ENCODE measurements at places on chromosomes 13 and 19. TPM values are rescaled to one million over a fixed set of nuclear protein-coding genes. Genes with fewer than 3 reads are reported as not detected.
A peak's percentile ranks its signal among the peaks of the same experiment; 100 is the strongest.

MAB21L1 gene
- 0.83 TPM for total RNA-seq

MTUS2 gene
- total RNA-seq = under 0.01 TPM

DNA sequence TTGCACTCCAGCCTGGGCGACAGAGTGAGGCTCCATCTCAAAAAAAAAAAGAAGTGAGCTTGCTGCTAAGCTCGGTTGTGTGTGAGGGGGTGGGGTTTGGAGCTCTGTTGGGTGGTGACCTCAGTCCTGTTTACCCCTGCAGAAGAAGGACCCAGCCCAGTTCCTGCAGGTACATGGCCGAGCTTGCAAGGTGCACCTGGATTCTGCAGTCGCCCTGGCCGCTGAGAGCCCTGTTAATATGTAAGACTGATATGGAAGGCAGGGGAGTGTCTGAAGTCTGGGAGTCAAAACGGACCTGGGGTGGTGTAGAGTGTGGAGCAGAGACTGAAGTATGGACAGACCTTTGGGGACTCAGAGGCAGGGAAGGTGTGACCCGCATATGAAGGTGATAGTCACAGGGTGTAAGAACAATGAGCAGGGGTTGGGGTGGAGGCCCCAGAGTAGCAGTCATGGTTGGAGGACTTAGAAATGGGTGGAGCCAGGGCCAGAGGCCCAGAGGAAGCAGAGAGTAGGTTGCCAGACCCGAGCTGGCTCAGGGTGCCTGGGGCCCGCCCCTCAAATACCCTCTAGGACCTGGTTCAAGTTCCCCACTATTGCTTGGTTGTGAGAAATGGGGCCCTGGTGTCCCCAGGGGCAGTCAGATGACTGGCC, 13.2 kb downstream of the CLASRP start:
- DNase-seq = no peak
- no peak overlapping the region for H3K27ac ChIP-seq
- no peak overlapping the region for H3K4me3 ChIP-seq
- peaks cover 2% of the 10 kb centered on the region for H3K4me1 ChIP-seq

DNA sequence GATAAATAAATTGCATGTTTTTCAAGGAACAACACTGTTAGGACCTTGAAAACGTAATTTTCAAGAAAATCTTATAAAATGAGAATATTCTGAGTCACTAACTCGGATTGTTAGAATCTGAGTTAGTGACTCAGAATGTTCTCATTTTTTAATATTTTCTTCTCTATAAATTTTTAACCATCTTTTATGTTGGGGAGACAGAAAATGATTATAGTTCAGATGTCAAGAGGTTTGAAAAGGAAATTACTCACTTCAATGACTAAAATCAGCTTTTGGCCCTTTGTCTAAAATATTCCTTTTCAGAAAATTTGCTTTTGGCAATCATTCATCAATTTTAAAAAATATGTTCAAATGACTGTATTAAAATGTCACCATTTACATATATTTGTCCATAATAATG, 264.2 kb upstream of the EDNRB start:
- H3K4me3 ChIP-seq = no peak overlapping the region
- no peak for DNase-seq
- no peak overlapping the region for H3K27ac ChIP-seq
- H3K27me3 ChIP-seq = no peaks in the 10 kb centered on the region
- no peaks in the 10 kb centered on the region for H3K36me3 ChIP-seq
- H3K4me1 ChIP-seq = no peaks in the 10 kb centered on the region

DNA sequence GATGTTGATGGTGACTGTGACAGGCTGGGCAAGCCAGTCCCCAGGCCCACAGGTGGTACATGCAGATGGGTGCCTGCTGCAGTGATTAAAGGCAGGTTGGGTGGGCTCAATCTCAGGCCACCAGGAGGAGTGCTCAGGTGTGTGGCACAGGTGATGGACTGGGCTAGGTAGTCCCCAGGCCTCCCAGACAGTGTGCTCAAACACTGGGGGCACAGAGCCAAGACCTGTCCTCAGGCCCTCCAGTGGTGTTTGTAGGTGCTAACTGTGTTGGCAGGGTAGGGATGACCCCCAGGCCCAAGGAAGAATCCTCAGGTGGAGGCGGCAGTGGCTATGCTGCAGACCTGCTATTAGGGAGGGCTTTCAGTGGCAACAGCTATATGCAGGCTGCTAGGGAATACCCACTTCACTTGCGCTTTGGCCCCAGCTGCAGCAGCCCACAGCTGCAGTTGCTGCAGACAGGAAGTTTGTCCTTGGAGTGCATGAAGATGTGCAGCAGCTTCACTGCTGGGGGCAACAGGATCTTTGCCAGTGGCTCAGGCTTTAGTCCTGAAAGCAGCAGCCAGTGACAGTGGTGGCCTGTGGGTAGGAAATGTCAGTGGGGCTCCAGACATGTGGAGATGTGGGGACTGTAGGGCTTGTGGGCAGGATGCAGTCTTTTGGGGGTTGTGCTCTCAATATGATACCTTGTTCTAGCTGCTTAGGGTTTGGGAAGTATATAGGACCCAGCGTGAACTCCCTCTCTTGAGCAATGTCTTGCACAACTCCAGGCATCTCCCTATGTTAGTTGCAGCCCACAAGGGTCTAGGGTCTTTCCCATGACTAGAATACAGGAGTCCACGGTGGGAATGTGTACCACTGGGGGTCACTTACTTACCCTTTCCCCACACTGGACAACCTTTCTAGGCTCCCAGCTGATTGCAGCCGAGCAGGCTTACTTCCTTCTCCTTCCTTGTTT, 54.1 kb upstream of the MLNR start:
- peak; percentile 9 for DNase-seq
- no peak overlapping the region for H3K4me3 ChIP-seq
- peaks cover 1% of the 10 kb centered on the region for H3K4me1 ChIP-seq

DNA sequence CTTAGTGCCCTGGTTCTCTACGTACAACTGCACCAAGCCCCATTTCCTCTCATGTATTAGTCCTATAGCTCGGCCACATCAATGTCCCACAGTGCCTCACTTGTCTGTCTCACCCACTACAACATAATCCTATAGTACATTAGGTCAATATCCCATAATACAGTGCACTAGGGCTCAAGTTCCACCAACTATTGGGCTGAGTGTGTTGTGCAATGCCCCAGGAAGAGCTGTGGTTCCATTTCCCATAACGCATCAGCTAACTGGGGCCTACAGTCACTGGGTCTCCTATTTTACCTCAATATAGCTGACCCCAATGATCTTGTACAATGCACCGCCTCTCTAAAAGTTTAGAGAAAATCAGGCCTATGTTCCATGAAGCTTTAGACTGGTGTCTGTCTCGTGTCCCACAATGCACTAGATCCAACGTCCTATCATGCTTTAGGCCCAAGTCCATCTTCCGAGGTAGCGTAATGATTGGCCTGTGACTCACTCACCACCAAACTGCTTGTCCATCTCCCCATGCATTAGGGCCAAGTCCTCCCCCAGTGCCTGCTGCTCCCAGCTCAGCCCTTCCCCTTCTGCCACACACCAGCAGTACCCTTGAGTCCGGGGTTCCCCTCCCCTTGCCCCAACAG, 21.8 kb downstream of the TSKS start:
- no peaks in the 10 kb centered on the region for H3K36me3 ChIP-seq
- H3K27me3 ChIP-seq = no peaks in the 10 kb centered on the region
- peak; percentile 28 for DNase-seq
- H3K4me1 ChIP-seq = no peaks in the 10 kb centered on the region
- no peak overlapping the region for H3K27ac ChIP-seq

DNA sequence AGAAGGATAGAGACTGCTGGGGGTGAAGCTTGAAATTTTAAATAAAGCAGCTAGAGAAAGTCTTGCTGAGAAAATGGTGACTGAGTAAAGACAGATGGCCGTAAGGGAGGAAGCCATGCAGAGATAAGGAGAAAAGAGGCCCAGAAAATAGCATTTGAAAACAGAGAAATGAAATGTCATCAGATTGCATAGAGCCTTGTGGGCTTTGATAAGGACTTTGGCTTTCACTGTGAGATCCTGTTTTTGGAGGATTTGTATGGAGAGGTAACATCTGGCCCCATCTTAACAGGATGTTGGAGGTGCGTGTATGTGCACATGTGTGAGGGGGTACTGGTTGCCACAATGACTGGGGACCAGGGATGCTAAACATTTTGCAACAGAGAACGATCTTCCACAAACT, 19.5 kb upstream of the ATP8A2 start:
- H3K27me3 ChIP-seq = peaks cover 5% of the 10 kb centered on the region
- no peaks in the 10 kb centered on the region for H3K36me3 ChIP-seq
- H3K4me3 ChIP-seq = no peak overlapping the region
- H3K4me1 ChIP-seq = no peaks in the 10 kb centered on the region
- no peak overlapping the region for H3K27ac ChIP-seq

GRCh38 chr13:113969973-113970611, 3.8 kb downstream of the C13orf46 start:
- H3K27me3 ChIP-seq = no peaks in the 10 kb centered on the region
- no peak overlapping the region for H3K4me3 ChIP-seq
- no peak overlapping the region for H3K27ac ChIP-seq
- peaks cover 2% of the 10 kb centered on the region for H3K4me1 ChIP-seq
- DNase-seq = no peak

DNA sequence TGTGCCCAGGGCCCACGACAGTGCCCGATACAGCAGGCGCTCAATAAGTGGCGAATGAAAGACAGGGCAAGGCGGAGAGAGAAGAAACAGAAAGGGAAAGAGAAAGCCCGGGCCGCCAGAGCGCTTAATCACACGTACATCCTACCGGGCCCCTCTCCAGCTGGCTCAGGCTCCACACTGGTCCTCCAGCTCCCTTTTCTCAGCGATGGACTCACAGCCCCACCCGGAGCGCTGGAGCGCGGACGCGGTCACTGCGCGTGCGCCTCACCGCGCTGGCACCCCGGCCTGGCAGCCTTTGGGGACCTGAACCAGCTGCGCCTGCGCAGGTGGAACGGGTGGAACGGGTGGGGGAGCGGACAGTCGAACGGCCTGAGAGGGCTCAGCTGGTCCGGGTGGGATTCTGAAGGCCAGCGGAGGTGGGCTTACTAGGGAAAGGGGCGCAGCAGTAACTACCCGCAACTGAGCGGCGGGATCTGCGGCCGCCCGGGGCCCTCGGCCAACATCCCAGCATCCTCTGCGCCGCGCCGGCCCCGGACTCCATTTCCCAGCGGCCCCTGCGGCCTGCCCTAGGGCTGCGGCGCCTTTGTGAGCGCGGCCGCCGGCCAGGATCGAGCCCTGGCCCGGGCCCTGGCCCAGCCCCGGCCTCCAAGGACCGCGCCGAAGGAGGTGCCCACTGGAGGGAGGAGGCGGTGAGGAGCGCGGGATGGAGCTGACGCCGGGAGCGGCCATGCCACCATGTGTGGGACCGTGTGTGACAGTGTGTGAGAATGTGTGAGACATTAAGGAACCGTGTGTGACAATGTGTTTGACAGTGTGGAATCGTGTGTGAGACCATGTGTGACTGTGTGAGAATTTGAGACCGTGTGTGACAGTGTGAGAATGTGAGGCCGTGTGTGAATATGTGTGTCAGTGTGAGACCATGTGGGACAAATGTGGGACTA, at the start of gene ZNF583:
Gene ZNF583 (plus strand): TSS at position 569 of the 941 bp plus-strand sequence. CDS start 2,783 bp downstream, outside the sequence.
- peaks cover 8% of the 10 kb centered on the region for H3K36me3 ChIP-seq
- H3K4me3 ChIP-seq = peak within 1 kb of the TSS; percentile 79
- peak within 1 kb of the TSS; percentile 95 for H3K27ac ChIP-seq
- no peaks in the 10 kb centered on the region for H3K27me3 ChIP-seq

TMPRSS9 gene
- total RNA-seq = not detected

- no peak for DNase-seq
- no peak overlapping the region for H3K4me3 ChIP-seq
- no peaks in the 10 kb centered on the region for H3K4me1 ChIP-seq
- no peaks in the 10 kb centered on the region for H3K27me3 ChIP-seq
These were observed 1813.1 kb downstream of the OLFM4 start for GRCh38 chr13:54841682-54842081.

- no peak for DNase-seq
- no peak overlapping the region for H3K4me3 ChIP-seq
- no peaks in the 10 kb centered on the region for H3K27me3 ChIP-seq
- no peak overlapping the region for H3K27ac ChIP-seq
These were observed 68.1 kb upstream of the KLF12 start for GRCh38 chr13:74202129-74202813.

CAMSAP3 gene
- total RNA-seq = not detected

DNA sequence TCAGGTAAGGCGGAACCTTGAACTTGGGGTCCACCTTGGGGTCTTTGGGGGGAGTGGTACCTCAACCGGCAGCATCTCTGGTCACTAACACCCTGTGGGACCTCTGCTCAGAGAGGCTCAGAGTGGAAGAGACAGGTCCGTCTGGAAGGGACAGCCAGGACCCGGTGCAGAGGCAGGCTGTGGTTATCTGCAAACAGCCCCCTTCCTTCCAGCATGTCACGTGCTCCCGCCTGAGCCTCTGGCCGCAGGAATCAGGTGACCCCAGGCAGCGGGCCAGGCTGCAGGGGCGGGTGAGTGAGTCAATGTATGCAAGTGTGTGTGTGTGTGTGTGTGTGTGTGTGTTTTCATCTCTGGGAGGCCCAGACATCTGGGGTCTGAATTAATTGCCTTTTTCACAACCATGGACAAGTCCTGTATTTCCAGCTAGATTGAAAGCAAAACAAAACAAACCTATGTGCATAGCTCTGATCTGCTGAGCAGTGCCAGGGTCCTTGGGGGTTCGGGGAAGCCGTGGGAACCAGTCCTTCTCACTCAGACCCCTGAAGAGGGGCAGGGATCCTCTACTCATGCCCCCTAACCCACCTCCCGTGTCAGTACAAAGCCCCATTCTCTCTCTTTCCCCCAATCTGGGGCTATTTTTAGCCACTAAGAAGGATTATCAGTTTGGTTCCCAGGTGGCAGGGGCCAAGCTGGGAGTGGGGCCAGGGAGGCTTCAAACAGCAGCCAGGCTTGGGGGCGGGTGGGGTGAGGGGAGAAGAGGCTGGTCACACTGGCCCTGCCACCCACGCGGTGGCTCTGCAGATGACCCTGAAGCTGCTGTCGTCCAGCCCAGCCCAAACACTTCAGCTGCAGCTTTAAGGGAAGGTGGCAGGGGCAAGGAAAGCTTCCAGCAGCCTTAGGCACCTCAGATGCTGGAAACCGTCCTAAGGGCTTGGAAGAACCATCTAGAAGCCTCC, 31.4 kb downstream of the CERS4 start:
- H3K36me3 ChIP-seq = no peaks in the 10 kb centered on the region
- H3K27ac ChIP-seq = peak overlapping the region; percentile 18
- DNase-seq = peak; percentile 94

MAMSTR gene
- total RNA-seq = 0.18 TPM

DNA sequence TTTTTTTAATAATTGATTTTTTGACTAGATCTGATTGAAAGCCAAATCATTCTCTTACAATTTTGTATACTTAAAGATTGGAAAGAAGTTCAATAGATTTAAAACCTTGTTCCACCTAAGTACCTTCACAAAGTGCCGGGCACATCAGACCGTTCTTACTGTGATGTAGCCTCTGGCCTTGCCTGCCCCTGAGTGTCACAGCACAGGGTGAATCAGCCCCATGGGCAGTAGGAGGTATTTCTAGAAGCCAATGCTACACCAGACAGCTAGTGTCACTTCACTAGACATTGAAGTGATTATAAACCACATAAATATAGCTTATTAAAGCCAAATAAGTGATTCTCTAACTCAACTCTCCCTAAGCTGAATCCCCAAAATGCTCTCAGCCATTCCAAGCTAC, 131.3 kb downstream of the LACC1 start:
- no peaks in the 10 kb centered on the region for H3K36me3 ChIP-seq
- no peak overlapping the region for H3K27ac ChIP-seq
- no peak for DNase-seq
- H3K4me1 ChIP-seq = 0 out of 2 replicates have a peak, but pooled peaks cover 2% of the 10 kb centered on the region
- H3K27me3 ChIP-seq = no peaks in the 10 kb centered on the region

- H3K27ac ChIP-seq = no peak overlapping the region
- no peak overlapping the region for H3K4me3 ChIP-seq
- H3K4me1 ChIP-seq = peaks cover under 1% of the 10 kb centered on the region
These were observed 11.5 kb downstream of the MPND start for GRCh38 chr19:4354897-4355296.

CYP2S1 gene
- total RNA-seq = 0.83 TPM

PGLYRP1 gene
- total RNA-seq = not detected
